ENCODE measurements at places on chromosomes 16 and 17.
A peak's percentile ranks its signal among the peaks of the same experiment; 100 is the strongest.

GRCh38 chr17:41959336-41960095 is 7.1 kb upstream of the CNP start:
- DNase-seq: peak; percentile 73

- DNase-seq: no peak
These were observed 28.3 kb upstream of the AATK start for GRCh38 chr17:81194225-81194760.

GRCh38 chr17:10471858-10472257 is 2.5 kb upstream of the MYH4 start:
- DNase-seq: no peak

DNA sequence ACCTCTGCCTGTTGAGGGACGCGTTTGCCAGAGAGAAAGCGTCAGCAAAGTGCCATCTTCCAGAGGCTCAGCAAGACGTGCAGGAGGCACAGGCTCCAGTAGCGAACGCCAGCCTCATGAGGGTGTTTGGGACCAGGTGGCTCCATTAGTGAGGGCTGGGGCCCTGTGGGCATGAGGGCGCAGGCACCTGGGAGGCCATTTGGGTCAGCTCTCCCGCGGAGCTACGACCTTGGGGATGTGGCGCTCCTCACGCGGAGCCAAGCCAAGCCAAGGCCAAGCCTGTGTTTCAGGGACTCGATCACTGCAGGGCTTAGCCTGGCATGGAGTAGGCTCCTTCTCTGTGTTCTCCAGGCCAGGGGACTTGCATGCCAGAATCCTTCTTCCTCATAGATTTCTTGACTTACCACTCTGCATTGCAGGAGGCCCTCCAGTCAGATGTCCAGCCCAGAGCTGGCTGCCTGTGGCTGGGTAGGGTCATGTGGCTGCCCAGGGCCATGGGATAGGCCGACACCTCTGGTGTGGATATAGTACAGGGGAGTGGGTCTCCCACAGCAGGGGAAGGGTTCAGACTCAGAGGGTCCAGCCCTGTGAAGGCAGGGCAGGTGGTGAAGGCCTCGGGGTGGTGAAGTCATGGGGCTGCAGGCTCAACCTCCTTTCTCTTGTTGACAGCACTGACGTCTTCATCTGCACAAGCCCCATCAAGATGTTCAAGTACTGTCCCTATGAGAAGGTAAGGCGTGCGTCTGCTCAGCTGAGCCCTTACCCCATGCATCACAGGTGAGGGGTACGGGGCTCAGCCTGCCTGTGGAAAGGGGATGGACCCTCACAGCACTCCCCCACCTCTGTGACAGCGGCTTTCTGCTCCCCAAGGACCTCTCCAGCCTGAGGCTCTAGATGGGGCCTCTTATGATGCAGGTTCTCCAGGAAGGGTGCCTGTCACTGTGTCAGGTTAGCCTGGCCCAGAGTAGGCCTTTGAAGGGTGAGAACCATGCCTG is 19.6 kb downstream of the NT5M start:
- no peak for DNase-seq

- no peak for DNase-seq
These were observed 2.4 kb upstream of the TTLL6 start for GRCh38 chr17:48819466-48819865.

- DNase-seq: peak; percentile 15
These were observed at the start of gene EME2 for GRCh38 chr16:1772362-1772907. TSS of gene EME2 (plus strand) at chr16:1772810. CDS start at chr16:1773228, 418 bp downstream.

GRCh38 chr17:34305061-34305460 is 14.2 kb upstream of the CCL8 start:
- DNase-seq: no peak

DNA sequence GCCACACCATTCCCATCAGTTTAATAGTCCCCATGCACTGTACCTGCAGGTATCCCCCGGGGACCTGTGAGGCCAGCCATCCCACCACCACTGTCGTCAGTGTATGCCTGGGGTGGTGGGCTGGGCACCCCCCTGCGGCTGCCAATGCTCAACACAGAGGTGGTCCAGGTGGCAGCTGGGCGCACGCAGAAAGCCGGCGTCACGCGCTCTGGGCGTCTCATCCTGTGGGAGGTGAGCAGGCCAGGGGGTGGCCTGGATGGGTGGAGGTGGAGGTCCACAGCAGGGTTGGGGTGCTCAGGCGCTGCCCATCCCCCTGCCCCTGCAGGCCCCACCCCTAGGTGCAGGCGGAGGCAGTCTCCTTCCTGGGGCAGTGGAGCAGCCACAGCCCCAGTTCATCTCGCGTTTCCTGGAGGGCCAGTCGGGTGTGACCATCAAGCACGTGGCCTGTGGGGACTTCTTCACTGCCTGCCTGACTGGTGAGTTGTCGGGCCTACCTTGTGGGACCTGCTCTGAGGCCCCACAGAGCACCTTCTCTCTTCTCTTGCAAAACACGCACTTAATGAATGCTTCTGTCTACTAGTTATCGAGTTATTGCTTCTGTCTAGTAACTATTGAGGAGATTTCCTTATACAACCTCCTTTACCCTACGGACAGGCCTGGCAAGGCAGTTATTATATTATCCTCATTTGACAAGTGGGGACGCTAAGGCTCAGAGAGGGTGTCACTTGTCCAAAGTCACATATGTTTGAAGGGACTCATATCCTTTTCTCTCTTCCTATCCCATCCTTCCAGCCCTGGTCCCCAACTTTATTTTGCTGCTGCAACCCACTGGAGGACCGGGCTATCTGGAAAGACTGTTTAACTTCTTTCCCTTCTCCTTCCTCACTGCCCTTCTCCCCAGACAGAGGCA is 5.8 kb upstream of the TRAF4 start:
- no peak for DNase-seq

DNA sequence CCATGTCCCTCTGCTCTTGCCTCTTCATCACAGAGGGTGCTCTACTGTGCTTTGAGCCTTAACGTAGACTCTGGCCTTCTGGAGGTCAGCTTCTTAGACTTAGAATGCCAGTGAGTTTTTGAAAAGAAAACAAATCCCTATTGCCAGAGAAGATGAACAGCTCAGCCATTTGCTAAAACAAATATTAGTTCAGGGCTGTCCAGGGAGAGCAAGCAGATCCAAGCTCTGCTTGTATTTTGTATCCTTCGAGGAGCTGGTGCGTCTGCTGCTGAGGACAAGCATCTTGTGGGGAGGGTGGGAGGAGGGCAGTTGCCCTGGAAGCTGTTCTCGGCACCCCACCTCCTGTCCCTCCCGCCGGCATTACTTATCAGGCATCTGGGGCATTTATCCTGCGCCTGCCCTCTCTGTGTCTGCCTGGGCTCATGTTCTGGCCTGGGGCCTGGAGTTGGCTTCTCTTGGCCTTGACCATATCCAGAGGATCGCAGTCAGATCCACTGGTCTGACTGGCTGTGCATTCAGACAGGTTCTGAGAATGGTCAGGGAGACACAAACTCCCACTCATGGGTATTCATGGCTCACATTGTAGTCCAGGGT is 173.1 kb upstream of the NLRP1 start:
- no peak for DNase-seq

DNA sequence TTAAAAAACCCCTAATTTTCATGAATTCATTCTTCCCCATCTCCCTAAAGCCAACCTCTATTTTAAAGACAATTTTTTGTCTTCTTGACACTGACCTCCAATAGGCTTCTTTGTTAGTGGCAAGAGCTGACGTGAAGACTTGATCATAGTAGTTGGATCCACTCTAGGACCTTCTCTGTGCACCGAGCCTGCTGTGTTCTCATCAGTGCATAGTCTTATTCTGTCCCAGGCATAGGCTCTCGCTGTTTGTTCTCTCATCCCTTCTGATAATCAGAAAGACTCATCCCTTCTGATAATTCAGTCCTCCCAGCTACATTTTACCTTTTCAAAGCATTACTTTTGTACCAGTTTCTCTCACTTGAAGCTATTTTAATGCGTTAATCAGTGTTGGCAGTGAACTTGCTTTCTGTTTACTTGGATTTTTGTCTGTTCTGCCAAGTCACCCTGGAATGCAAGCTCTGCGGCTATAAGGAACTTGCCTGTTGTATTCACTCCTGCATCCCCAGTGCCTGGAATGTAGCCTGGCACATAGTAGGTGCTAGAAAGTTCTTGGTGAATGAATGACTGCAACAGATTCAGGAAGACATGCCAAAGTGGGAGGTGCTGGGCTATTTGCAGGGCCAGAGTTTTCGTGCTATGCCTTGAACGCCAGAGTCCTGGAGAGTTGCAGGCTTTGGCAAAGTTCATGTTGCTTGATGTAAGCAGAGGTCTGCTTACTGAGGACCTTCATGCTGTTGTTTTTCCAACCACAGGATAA is 147.6 kb upstream of the MPHOSPH6 start:
- DNase-seq: no peak

DNA sequence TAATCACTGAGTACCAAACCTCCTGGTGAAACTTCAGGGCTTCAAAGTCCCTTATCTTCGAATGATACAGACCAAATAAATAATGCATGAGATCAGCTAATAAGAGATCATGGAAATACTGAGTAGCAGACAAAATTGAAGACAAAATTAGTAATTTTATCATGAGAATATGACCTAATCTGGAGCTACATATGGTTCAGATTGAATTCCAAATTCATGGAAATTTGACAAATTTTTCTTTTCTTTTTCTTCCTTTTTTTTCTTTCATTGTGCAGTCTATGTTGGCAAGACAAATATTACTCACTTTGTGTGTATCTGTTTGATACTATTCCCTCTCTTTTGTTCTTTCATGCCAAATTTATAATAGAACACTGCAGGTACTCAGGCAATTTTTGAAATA is 218.1 kb upstream of the KCNJ16 start:
- DNase-seq: no peak

- no peak for DNase-seq
These were observed 26.4 kb upstream of the PITPNA start for GRCh38 chr17:1588821-1589585.

DNA sequence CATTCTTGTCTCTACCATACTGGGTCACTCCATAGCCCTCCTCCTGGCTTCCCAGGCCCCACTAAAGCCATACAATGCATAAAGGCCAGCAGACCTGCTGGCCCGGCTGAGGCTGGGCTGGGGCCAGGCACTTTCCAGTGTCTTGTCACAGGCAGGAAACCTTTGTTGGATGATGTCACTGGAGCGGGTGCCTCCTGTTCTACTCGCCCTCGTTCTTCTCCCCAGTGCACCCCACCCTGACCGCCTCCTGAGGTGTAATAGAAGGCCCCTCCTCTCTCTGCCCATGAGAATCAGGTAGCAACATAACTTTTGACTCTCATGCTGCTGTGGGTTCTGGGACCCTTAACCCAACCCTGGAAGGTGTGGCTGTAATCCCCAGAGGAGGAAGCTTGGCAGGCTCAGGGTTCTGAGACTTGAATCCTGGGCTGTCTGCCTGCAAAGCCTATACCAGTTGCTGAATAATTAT is 54.2 kb upstream of the IL34 start:
- no peak for DNase-seq

- no peak for DNase-seq
These were observed 57.3 kb downstream of the SLC6A2 start for GRCh38 chr16:55713103-55713502.

DNA sequence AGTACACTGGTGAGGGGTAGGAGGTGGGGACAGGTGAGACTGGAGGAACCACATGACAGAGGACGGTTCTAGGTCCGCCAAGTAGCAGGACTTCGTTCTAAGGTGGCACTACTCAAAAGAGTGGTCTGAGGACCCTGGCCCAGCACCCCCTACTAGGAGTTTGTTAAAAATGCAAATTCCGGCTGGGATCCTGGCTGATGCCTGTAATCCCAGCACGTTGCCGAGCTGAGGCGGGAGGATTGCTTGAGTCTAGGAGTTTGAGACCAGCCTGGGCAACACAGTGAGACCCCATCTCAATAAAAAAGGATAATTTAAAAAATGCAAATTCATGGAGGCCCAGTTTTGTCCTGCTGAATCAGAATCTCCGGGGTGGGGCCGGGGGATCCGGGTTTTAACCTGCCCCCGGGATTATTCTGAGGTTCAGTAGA is 59.1 kb downstream of the WSB1 start:
- DNase-seq: no peak

DNA sequence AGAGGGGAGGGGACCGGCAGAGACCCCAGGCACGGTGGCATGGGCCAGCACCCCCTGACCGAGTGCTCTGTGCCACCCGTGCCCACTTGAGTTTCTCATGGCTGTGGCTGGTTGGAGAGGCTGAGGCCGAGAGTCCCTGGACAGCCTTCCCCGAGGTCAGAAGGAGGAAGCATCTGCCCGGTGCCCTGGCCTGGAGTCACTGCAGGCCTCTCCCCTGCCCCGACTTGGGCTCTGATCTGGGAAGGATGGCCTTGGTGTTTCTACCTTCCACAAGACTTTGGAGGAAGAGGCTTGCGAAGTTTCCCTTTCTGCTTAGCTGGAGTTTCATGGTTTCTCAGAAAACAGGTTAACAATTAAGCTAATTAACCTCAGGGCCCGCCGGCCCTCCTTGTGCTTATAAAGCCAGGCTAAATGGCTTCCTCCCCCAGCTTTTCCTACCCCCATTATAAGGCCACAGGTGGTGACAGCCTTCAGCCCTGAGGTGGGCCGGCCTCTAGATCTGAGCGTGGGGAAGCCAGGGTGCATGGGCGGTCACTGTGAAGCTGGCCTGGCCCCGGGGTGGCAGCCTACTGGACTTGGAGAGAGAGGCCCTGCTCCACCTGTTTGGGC is 17.3 kb downstream of the LLGL2 start:
- no peak for DNase-seq

GRCh38 chr16:73066331-73066926 is 18.5 kb upstream of the ZFHX3 start:
- DNase-seq: no peak

GRCh38 chr17:574061-574460 is 140.6 kb downstream of the VPS53 start:
- no peak for DNase-seq

- DNase-seq: peak; percentile 23
These were observed 716 bp downstream of the TMEM94 start for GRCh38 chr17:75457047-75457654.

GRCh38 chr17:66713533-66714042 is 121.3 kb upstream of the CACNG5 start:
- DNase-seq: no peak

All from NCI-H1694 treated with DMSO at 0.1 percent for 48 hours (cell line).